ENCODE measurements at places on chromosomes 11 and 22.

- no peak for DNase-seq
Observed at GRCh38 chr11:134341805-134342571, 10.2 kb downstream of the GLB1L2 start.

GRCh38 chr11:19766810-19767209 lies 54.2 kb downstream of the NAV2 start:
- no peak for DNase-seq

- DNase-seq = peak; percentile 42
Observed at GRCh38 chr11:66568124-66568916, at the start of gene CTSF. CTSF (minus strand) TSS chr11:66568606; CDS start chr11:66568486, 120 bp downstream.

GRCh38 chr11:2541881-2542361 lies 97.1 kb downstream of the KCNQ1 start:
- no peak for DNase-seq

DNA sequence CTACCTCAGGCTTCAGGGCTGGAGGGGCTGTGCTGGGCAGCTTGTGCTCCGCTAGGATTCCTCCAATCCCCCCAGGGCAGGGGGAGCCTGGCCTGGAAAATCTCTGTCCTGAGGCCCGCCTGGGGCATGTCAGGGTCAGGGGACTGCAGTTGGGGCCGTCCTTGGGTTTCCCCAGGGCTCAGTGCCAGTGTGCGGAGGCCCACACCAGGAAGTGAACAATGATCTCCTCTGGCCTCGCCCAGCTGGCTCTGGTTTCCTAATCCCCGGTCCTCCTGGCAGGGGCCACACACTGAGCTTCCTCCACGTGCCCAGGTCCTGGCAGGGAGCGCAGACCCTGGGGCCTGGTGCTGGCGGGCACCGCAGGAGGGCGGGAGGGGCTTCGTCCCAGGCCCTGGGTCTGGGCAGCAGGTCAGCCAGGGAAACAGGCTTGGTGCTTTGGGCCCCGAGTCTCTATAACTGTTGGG lies 1.4 kb upstream of the MUC2 start:
- no peak for DNase-seq

- DNase-seq = no peak
Observed at GRCh38 chr22:27673839-27674238, 127.7 kb downstream of the MN1 start.

- DNase-seq = no peak
Observed at GRCh38 chr11:65491614-65492386, 7.0 kb upstream of the MALAT1 start.

- no peak for DNase-seq
Observed at GRCh38 chr11:84227970-84228665, 942.0 kb upstream of the CCDC90B start.

- no peak for DNase-seq
Observed at GRCh38 chr11:66915866-66916265, 42.3 kb downstream of the PC start.

GRCh38 chr11:32366666-32367065 lies 68.7 kb downstream of the WT1 start:
- DNase-seq = no peak

GRCh38 chr11:86551288-86552092 lies 120.9 kb downstream of the ME3 start:
- no peak for DNase-seq

- DNase-seq = no peak
Observed at GRCh38 chr22:21964234-21964633, 11.6 kb upstream of the PPM1F start.

GRCh38 chr11:8061555-8062428 lies 19.2 kb upstream of the TUB start:
- DNase-seq = no peak

DNA sequence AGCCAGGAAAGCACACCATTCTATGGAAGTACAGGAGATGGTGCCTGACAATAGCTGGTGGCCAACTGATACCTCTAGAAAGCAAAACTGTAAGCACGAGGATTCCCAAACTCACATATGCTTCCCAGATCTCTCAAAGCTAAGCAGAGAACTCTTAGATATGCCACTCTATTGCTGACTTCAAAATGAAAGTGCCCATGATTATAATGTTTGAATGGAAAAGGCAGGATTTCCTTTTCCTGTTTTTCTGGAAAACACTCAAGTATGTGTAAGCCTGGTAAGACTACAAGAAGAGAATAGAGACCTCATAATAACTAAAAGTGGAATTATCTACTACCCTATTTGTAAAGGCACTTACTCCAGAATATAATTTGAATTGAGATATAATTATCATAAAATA lies 2.6 kb upstream of the CARD18 start:
- no peak for DNase-seq
